ENCODE measurements at places on chromosomes 11 and 22. TPM values are rescaled to one million over a fixed set of nuclear protein-coding genes. Genes with fewer than 3 reads are reported as not detected.

SLC22A9 gene
- not detected for total RNA-seq

RSF1 gene
- 112 TPM for total RNA-seq

- no peak overlapping the region for H3K27ac ChIP-seq
- no peaks in the 10 kb centered on the region for H3K4me1 ChIP-seq
- H3K4me3 ChIP-seq = no peak overlapping the region
- no peaks in the 10 kb centered on the region for H3K27me3 ChIP-seq
- no peaks in the 10 kb centered on the region for H3K36me3 ChIP-seq
- DNase-seq = no peak
These were observed 159.9 kb upstream of the NAV2 start for GRCh38 chr11:19552656-19553260.

GRM5 gene
- not detected for total RNA-seq

GRCh38 chr11:67288198-67288451 is 978 bp upstream of the ANKRD13D start:
- peak overlapping the region; percentile 82 for H3K4me3 ChIP-seq
- no peak for DNase-seq
- peaks cover 7% of the 10 kb centered on the region for H3K36me3 ChIP-seq
- peaks cover 8% of the 10 kb centered on the region for H3K4me1 ChIP-seq
- peak overlapping the region; percentile 97 for H3K27ac ChIP-seq
- H3K27me3 ChIP-seq = no peaks in the 10 kb centered on the region

- DNase-seq = no peak
- no peak overlapping the region for H3K27ac ChIP-seq
- H3K4me3 ChIP-seq = no peak overlapping the region
- H3K27me3 ChIP-seq = no peaks in the 10 kb centered on the region
- H3K4me1 ChIP-seq = no peaks in the 10 kb centered on the region
These were observed 65.4 kb downstream of the SHISAL1 start for GRCh38 chr22:44247346-44247745.

GRCh38 chr22:42001121-42001520 is 2.5 kb downstream of the WBP2NL start:
- no peaks in the 10 kb centered on the region for H3K27me3 ChIP-seq
- H3K4me1 ChIP-seq = no peaks in the 10 kb centered on the region
- no peak for DNase-seq
- H3K27ac ChIP-seq = no peak overlapping the region
